ENCODE measurements at places on chromosomes 2 and 18.

DNA sequence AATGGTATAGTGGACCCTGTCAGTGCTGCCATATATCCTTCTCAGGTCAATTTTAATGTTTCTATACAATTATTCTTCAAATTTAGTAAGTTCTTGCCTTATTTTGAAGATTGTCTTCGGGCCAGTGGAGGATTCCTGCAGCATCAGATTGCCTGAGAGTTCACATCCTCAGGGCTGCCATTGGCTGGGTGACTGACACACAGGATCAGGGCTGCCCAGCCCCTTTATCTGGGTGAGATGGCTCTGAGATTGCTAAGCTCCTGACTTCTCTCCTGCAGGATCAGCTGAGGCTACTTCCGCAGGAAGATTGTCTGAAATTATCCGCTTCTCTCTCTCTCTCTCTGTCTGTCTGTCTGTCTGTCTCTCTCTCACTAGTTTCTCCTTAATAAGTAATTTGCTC, 567.4 kb downstream of the TSN start:
- DNase-seq = no peak

DNA sequence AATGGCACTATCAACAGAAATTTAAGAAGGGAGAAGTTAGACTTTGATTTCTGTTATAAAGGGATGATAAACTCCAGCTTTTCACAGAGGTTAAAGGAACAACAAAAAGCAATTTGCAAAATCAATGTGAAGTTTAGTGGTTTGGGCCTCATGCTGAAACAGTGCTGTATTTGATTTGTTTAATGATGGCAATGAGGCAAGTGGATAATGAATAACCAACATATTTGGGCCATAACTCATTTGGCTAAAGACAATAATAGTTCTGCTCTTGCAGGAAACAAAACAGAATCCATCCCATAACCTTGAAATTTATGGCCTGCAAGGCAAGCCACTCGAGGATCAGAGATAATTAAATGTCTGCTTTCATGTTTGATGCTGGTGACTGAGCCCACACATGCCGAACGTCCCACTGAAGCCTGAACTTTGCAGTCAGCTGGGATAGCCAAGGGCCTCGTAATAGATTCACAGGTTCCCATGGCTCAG, 56.5 kb downstream of the TPGS2 start:
- DNase-seq = no peak

DNA sequence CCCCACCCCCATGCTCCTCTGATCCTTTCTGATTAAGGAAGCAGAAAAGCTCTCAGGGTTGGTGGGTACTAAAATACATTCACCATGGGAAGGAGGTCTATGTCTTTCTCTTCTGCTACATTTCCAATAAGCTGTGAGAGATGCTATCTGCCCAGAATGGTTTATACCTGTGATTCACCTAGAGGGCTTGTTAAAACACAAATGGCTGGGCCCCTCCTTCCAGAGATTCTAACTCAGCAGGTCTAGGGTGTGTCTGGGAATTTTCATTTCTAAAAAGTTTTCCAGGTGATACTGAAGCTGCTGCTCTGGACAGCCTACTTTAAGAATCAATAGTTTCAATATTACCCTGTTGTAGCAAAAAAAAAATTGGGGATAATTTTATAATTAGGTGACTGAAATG, 772.2 kb upstream of the ZEB2 start:
- no peak for DNase-seq

GRCh38 chr2:98569197-98569793, 39.0 kb downstream of the COA5 start:
- peak; percentile 31 for DNase-seq

GRCh38 chr2:240704651-240705050, 13.0 kb downstream of the AQP12A start:
- no peak for DNase-seq

GRCh38 chr2:196989496-196989895, 63.0 kb upstream of the PGAP1 start:
- DNase-seq = peak; percentile 51

- DNase-seq = no peak
Observed at GRCh38 chr2:176152350-176153181, 1.2 kb downstream of the HOXD4 start.

DNA sequence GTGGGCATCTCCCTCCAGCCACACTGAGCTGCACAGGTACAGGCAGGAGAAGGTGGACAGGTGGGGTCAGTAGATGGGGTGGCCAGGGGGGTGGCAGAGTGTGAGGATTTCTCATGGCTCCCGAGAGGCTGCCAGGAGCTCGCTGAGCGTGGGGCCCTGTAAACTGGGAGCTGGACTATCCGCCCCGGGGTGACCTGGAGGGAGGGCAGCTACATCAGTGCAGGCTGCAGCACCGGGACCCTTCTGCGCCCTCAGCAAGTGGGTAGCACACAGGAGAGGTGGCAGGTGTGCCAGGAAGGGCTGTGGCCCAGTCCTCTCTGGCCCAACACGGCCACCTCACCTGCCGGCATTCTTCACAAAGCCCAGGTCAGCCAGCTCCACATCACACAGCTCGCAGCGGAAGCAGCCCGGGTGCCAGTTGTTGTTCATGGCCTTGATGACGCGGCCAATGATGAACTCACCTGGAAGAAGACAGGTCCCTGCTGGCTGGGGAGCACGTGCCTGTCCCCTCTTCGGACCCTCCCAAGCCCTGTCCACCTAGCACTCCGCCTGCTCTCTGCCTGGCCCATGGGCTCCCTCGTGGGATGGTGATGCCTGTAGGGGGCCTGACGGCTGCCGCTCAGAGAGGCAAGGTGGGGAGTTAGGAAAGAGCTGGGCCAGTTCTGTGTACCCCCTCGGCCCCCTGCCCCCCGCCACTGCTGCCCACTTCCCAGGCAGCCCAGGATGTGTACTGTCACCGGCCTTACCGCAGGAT, 8.3 kb downstream of the GPR17 start:
- no peak for DNase-seq

DNA sequence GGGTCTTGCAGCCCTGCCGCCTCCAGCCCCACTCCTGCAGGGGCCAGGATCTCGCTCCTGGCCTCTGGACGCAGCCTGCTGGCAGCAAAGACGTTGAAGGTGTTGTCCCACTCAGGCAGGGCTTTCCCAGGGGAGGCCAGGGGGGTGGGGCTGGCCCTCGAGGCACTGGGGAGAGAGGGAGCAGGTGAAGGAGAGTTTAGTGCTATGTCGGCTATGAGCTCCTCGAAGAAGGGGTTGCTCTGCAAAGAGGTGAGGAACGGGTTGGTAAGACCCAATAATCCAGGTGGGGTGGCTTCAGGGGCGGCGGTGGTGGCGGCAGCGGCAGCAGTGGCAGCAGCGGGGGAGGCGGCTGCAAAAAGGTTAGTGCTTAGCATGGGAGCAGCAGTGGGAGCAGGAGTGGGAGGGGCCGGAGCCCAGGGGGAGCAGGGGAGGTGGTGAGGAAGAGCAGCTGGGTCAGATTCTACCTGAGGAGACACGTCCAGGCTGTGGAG, 9.7 kb upstream of the SFXN5 start:
- DNase-seq = no peak

- no peak for DNase-seq
Observed at GRCh38 chr2:45211636-45212035, 202.4 kb upstream of the SIX2 start.

GRCh38 chr2:226838722-226839121, 2.9 kb downstream of the RHBDD1 start:
- DNase-seq = no peak

- DNase-seq = no peak
Observed at GRCh38 chr18:79522451-79523205, 126.9 kb downstream of the NFATC1 start.

DNA sequence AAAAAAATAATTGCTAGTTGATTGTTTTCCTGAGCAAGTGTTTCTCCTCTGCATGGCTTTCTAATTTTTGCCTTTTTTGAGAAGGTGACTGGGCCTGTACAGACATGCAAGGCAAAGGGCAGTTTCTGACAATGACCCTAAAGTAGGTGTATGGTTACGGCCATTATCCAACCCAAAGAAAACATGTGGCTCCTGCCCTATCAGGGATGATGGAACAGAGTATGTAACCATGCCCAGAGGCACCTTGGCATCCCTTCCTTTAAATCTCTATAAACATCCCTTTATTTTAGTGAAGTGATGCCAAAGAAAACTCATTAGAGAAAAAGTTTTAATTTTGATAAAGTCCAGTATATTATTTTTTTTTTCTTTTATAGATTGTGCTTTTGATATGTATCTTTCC, 217.5 kb downstream of the LPIN1 start:
- DNase-seq = no peak

- DNase-seq = no peak
Observed at GRCh38 chr2:60746318-60746717, 9.8 kb upstream of the PAPOLG start.

GRCh38 chr2:223197046-223197445, 145.1 kb downstream of the KCNE4 start:
- no peak for DNase-seq

- DNase-seq = no peak
Observed at GRCh38 chr2:106649306-106649705, 162.1 kb downstream of the CD8B2 start.

DNA sequence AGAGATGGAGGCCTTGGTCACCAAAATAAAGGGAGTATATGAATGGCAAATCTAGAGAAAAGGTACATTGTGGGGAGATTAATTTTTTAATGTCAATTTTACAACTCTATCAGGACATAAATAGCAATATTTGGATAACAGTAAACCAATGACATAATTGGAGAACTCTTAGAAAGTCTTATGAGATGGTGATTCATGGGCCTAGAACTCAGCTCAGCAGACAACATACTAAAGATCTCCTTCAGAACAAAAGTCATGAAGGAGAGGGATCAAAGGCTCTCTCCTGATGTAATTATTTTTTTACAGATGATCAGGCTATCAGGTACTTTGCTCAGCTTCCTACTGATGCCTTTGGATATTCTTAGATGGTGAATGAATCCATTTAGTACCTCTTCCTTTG, 90.0 kb downstream of the CRACDL start:
- no peak for DNase-seq

GRCh38 chr2:69554981-69555380, 88.6 kb downstream of the AAK1 start:
- DNase-seq = peak; percentile 91

DNA sequence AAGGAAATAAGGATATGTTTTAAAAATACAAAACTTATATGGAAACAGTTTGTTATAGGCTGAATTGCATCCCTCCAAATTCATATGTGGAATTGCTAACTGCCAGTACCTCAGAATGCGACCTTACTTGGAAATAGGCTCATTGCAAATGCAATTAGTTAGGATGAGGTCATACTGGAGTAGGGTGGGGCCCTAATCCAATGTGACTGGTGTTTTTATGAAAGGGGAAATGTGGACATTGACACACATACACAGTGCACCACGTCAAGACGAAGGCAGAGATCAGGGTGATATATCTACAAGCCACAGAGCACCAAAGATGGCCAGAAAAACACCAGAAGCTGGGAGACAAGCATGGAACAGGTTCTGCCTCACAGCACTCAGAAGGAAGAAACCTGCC, 494.2 kb downstream of the TSN start:
- DNase-seq = no peak

GRCh38 chr2:159589286-159589685, 27.1 kb downstream of the BAZ2B start:
- no peak for DNase-seq

- no peak for DNase-seq
Observed at GRCh38 chr18:37578182-37578678, 12.6 kb upstream of the CELF4 start.

DNA sequence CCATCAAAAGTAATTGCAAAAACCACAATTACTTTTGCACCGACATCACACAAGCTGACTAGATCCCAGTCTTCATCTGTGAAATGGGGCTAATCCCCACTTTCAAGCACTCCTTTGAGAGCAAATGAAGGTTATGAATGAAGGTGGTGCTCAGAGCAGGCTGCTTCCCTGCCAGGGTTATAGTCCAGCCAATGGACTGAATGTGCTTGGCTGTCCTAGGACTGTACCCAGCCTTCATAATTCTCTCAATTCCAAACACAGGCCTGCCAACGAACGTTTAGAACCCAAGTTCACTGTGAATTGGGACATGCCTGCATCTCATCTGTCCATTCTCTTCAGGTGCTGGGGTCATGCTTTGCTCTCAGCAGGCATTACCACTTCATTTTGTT, 27.8 kb upstream of the ICOS start:
- DNase-seq = no peak

DNA sequence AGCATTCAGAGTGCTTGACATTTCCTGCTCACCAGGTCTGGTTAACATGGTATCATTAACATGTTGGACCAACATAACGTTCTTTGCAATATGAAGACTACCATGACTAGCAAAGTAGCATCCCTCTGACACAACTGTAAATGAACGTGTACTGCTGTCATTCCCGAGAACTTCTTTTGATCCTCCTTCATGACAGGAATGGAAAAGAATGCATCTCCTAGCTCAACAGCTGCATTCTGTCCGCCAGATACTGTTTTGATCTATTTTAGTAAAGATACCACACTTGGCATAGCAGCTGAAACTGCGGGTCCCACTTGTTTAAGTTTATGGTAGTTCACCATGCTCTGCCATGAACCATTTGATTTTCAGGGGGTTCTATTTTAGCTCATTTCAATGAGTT, 144.2 kb upstream of the PARD3B start:
- no peak for DNase-seq

DNA sequence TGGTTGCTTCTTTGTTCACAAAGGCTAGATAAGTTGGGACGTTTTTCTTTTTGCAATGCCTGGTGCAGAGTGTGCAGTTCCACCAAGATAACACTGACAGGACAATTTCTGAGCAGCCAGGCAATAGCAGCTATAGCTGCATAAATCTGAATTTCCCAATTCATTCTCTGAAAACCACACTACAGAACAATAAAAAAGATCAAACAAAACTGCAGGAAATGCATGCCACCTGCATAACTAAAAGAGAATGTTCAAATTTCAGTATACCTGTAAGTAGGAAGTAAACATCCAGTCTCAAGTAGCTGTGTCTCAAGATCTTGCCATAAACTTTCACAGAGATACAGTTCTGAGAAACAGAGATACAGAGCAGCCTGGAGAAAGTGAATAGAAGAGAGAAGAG, 5.3 kb upstream of the KCTD18 start:
- DNase-seq = no peak

DNA sequence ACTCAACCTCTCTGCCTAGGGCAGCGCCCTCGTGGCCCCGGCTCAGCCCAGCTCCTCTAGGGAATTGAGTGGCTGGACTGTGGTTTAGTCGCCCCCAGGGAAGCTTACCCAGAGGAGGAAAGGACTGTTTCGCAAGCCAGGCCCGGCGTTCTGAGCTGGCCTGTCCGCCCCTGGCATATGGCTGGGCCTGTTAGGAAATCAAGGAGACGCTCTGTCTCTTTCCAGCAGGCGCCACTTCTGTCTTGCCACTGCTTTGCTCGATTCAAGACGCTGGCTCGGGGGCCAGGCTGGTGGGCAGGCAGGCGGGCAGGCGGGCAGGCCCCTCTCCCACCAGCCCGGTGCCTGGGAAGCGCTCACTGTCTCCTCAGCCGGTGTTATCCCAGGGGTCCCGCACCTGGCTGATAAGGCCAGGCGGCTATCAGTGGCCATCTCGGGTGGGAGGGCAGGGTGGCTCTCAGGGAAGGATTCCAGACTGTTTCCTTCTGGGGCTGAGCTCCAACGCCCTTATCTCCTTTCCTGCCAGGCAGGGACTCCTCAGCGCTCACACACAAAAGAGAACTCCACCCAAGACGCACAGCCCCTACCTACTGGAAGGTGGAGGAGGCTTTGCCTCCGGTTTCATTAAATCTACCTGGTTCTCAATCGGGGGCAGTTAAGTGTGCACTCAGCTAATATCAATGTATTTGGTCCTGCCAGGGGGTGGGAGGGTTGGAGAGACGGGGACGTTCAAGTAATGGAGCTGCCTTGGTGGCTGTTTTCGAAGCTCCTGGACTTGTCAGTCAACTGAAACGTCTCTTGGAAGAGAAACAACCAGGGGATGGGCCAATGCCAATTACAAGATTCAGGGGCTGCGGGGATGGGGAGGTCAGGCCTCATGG, 109.1 kb downstream of the SMAD7 start:
- peak; percentile 92 for DNase-seq

All from inflammatory macrophage treated with lipopolysaccharide for 4 hours (primary cell).